Aorta (tissue), 5 donors: ENCODE measurements at places on chromosomes 1 and 21.

DNA sequence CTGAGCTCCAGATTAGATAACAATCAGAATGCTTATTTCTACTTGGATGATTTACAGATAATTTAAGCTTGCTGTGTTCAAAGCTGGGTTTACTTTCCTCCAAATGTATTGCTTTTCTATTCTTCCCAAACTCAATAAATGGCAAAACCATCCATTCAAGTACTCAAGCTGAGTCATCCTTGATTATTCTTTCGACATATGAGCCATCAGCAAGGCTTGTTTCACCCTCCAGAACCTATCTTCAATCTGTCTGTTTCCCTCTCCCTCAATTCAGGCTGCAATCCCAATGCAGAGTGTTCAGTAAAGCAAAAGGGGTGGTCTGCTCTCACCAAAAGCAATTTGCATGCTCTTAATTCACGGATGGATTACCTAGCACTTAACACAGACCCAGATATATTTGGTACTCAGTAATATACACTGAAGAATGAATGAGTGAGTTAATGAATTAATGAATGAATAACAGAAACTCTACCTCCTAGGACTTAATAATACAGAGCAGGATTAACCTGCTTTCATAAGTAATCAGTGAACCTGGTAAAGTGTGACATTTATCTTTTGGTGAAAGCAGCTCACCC is 41.9 kb downstream of the DDR2 start:
- no peak for DNase-seq

DNA sequence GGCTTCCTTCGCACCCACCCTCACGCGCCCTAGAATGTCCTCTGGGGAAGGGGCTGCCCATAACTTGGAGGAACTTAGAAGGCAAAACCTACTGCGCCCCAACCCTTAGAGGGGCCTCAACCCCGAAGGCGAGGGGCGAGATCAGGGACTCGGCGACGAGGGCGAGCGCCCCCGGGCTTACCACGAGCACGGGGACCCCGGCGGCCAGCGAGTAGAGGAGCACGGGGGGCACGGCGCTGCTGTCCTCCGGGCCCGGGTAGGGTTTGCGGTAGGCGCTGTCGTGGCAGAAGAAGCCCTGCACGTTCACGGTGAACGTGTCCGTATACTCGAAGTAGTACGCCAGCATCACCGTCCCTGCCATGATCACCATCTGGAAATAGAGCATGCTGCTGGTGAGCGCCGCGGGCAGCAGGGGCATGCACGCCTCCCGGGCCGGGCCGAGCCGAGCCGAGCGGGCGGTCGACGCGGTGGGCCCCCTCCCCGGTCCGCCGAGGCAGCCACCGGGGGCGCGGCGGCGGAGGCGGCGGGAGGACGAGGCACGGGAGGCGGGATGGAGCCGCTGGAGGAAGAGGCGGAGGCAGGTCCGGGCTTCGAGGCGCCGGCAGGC is 304 bp downstream of the PLPPR5 start:
- peak; percentile 67 for DNase-seq

GRCh38 chr1:151222130-151222529 is 23.8 kb downstream of the PIP5K1A start:
- no peak for DNase-seq

GRCh38 chr21:38291874-38292273 is 35.1 kb downstream of the KCNJ15 start:
- no peak for DNase-seq

GRCh38 chr1:24987424-24987823 is 57.3 kb upstream of the RUNX3 start:
- no peak for DNase-seq

GRCh38 chr1:212487774-212488435 is 55.2 kb downstream of the NENF start:
- no peak for DNase-seq

DNA sequence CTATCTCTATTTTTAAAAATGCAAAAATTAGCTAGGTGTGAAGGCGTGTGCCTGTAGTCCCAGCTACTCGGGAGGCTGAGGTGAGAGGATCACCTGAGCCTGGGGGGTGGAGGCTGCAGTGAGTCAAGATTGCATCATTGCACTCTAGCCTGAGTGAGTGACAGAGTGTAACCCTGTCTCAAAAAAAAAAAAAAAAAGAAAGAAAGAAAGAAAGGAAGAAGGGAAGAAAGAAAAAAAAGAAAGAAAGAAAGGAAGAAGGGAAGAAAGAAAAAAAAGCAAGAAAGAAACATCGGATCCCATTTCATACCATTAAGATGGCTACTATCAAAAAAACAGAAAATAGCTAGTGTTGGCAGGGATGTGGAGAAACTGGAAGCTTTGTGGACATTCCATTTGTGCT is 136.8 kb upstream of the WNT4 start:
- DNase-seq = no peak

DNA sequence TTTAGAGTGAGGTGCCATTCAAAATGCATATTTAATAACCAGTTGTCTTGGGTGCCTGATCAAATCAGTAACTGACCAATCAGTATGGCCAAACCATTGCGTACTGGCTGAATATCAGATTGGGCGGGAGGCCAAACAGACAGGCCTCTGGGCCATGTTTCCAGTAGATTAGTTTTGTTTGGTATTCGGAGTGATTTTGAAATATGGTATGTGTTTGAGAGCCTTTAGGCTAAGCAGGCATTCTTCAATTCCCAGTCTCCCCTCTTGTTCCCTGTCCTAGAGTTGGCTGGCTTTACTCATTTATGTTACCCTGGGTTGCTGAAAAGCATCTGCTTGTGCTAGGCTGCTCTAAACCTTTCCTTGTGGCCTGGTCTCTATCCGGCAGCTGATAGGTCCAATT is 80.1 kb downstream of the BACH1 start:
- DNase-seq = no peak

DNA sequence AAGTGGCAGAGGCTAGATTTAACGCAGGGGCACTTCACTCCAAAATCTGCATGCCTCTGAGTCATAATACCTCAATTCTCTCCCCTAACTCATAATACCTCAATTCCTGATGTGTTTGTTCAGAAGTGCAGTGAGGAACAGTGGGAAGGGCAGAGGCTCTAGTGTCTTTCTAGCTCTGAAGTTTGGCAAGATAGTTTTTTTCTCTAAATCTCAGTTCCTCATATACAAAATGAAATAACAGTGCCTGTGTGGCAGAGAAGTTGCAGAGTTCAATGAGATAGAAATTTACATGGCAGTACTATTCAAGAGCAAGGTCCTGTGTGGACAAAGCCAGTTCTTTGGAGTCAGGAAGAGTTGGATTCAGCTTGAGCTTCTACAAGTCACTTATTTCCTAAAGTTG is 9.8 kb downstream of the JUN start:
- no peak for DNase-seq

GRCh38 chr1:4682607-4683220 is 28.3 kb downstream of the AJAP1 start:
- no peak for DNase-seq
